ENCODE measurements at places on chromosomes 13 and 19.

DNA sequence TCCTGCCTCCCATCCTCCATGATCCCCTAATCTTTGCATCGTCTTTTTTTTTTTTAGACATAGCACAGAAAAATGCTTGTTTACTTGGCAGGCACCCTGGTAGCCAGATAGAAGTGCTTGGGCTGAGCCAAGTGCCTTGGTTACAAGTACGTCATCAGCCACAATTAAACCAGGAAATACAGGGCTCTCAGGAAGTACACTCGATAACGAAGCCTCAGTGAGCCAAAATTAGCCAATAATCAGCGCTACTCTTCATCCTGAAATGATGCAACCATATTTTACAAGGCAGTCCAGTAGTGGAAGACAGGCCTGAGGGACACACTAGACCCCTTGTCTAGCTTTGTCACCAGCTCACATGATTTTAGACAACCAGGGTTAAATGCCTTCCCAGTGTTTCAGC, 194.0 kb upstream of the NBEA start:
- no peak for DNase-seq

- DNase-seq = no peak
Measured at GRCh38 chr13:96075953-96076543, 13.9 kb upstream of the HS6ST3 start.

GRCh38 chr19:2150794-2151338, 500 bp downstream of the AP3D1 start:
- DNase-seq = no peak

- DNase-seq = peak; percentile 16
Measured at GRCh38 chr19:31054430-31054829, 294.8 kb downstream of the TSHZ3 start.
